Islet precursor cell (in vitro differentiated cells): ENCODE measurements at places on chromosomes 4 and X.

DNA sequence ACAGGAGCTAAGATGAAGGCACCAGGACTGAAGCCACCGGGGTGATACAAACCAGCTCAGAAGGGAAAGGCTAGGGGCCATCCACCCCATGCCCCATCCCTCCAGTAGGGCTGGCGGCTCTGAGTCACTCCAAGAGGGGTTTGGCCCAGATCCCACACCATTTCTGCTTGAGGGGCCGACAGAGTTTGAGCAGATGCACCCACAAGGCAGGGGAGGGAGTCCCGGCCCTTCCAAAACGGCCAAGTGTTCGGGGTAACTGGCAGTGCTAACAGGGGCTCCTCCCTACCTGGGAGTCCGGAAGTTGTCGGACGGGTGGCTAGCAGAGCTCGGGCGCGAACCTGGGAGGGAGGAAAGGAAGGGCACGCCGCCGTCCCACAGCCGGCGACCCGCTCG is 412 bp downstream of the SLC10A3 start:
- peak; percentile 61 for DNase-seq

DNA sequence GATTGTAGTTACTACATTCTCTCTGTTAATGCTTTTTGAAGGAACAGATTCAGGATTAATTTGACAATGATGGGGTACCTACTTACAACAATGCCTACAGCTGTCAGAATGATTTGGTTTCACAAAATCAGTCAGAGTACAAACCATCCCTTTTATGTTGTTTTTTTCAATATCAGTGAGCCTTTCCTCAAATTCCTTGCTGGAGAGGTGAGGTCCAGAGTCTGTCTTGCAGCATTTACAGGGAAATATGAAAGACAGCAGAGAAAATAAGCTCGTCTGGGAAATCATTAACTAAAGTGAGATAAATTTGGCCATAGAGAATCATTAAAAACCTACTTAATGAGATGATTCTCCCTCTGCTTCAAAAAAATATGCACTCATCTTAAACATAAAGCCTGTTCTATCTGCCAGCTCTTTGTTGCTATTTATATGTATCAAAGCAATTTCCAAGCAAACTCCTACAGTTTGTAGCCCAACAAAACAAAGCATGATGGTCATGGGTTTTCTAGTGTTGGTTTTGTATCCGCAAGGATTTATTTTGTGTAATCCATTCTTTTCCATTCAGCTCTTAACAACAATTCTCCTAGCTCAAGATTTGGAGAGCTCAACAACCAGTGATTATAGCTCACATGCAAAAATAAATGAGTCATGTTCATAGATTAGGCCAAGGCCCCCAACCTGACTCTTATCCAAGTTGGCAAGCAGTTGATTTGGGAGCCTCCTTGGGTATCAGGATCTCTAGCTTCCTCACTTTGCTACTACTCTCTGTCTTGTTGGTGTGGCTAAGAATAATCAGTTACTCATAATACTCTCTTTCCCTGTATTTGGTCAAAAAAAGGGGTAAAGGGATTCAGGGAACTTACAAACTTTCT is 222.6 kb downstream of the ENOX2 start:
- DNase-seq, result no peak

DNA sequence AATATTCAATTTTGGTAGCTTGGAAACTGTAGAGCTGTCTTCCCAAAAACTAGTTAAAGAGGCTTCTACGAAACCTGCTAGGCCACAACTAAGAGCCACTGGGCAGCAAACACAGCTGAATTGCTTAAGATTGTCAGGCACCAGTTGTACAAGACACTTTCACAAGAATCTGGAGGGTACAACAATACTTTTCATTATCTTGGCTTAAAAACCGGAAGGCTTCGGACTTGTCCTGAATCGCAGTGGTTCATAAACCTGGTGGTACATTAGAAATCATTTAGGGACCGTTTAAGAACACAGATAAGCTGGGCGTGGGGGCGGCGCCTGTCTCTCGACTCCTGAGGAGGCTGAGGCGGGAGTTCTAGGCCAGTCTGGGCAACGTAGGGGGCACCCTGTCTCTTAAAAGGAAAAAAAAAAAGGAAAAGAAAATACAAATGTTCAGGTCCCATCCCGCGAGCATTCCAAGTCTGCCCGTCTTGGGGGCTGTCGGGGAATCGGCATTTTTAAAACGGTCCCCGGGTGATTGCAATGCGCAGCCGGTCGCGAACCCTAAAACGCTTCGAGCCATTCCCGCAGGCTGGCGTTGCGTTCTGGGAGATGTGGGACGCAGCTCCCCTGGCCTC is 763 bp downstream of the PYURF start:
- DNase-seq, result peak; percentile 69

GRCh38 chr4:79300280-79300679 is 25.6 kb downstream of the NAA11 start:
- DNase-seq, result no peak

DNA sequence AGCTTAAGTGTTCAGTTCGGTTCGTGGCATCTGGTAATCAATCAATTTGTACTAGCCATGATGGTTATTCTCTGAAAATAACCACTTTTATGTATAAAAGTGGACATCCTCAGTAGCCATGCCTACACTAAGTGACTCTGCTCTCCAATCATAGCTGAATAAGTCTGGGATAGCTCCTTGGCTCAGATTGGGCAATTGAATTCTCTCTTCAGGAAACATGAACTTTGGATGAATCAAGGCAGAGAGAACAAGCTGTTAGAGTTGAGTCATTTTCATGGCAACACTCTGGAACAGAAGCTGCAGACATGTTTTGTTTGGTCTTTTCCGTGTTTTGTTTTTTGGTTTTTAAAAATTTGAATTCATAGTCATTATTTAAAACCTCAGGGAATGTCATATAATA is 66.8 kb upstream of the TMEM164 start:
- DNase-seq, result no peak

- no peak for DNase-seq
These were observed 562.8 kb upstream of the AADAT start for GRCh38 chr4:170652571-170652970.

DNA sequence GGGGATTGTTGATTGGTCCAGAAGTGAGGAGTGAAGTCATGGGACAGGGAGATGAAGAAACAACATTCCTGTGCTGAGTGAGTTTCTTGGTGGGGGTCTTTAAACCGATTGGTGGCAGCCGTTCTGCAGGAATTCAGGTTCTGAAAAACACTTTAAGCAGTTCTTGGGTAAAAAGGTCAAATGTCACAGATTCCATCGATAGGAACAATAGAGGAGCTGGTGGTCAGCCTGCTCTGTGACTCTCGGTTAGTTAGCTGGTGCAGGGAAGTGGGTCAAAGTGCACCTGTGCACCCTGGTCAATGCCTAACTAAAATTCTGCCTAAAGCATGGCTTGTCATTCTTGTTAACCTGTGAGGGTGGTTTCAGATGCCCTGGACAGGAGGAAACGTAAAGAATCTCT is 34.6 kb upstream of the MGST2 start:
- no peak for DNase-seq

- DNase-seq, result no peak
These were observed 226.9 kb upstream of the HCCS start for GRCh38 chrX:10884246-10884645.

DNA sequence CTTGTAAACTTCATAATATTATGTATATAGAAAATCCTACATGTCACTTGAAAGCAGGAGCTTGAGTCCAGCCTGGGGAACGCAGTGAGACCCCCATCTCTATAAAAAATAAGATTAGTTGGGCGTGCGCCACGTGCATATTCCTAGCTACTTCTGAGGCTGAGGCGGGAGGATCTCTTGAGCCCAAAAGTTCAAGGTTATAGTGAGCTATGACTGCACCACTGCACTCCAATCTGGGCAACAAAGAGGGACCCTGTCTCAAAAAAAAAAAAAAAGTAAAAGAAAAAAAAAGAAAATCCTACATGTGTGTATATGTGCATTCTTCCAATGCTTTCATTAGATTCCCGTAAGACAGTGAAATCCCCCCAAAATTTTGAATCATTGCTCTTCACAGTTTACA is 1.7 kb downstream of the SEC31A start:
- DNase-seq, result no peak

GRCh38 chr4:13126976-13127910 is 356.9 kb downstream of the RAB28 start:
- no peak for DNase-seq

DNA sequence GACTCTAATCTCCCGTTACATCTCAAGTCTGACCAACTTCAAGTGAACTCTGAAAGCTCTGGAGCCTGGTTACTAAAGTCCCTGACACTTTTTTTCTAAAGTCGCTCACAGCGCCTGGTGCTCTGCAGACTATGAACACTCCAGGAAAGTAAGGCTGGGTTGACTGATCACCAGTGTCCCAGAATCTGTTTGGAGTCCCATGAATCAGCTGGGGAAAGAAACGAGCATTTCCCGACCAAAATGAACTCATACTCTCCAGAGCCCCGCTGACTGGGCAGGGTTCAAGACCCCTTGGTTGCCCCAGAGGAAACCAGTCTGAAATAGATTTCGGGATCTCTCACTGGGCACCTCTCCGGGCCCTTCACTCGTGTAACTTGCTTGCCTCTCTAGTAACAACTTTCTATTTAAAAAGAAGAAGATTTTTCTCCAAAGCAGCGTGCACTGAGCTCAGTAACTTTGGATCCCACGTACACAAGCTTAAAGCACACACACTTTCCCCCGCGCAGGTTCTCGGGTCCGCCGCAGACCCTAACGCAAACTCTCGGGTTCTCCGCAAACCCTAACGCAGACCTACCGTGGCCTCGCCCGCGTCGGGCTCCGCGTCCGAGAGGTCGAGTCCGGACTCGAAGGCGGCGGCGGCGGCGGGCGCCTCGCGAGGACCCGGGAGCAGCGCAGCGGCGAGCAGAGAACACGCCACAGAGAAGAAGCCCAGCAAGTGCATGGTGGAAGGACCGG is 964 bp downstream of the VEGFC start:
- DNase-seq, result peak; percentile 64

DNA sequence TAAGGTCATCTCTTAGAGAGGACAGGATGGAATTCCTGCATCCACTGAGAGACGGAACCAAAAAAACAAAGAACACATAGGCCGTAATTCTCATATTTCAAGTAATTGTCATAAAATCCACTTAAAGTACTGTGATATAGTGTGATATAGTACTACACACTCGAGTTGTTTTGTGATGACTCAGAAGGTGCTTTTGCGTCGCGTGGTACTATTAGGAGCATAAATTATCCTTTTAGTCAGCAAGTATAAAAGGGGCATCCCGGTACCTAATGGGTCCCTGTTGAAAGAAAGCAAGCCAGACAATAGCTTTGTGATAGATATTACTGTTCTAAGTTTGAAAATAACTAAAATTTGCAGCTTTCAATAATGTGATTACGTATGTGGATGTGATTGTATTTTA is 55.3 kb downstream of the GPR143 start:
- DNase-seq, result no peak

GRCh38 chr4:174305961-174306360 is 22.2 kb downstream of the CEP44 start:
- DNase-seq, result no peak

DNA sequence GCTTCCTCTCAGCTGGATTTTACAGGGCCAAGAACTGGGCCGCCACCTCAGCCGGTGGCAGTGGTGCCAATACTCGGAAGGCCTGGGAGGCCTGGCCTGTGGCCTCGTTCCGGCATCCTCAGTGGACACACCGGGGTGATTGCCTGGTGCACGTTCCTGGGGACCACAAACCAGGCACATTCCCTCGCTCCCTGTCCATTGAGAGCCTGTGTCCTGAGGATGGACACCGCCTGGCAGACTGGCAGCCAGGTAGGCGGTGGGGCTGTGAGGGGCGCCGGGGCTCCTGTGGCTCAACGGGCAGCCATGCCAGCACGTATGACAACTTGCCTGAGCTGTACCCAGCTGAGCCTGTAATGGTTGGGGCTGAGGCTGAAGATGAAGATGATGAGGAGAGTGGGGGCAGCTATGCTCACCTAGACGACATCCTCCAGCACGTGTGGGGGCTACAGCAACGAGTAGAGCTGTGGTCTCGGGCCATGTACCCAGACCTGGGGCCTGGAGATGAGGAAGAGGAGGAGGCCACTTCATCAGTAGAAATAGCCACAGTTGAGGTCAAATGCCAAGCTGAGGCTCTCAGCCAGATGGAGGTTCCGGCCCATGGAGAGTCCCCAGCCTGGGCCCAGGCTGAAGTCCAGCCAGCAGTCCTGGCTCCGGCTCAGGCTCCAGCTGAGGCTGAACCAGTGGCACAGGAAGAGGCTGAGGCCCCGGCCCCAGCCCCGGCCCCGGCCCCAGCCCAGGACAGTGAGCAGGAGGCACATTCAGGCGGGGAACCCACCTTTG is 70.4 kb downstream of the STARD8 start:
- DNase-seq, result no peak

GRCh38 chrX:17403972-17404371 is 29.0 kb downstream of the NHS start:
- no peak for DNase-seq

DNA sequence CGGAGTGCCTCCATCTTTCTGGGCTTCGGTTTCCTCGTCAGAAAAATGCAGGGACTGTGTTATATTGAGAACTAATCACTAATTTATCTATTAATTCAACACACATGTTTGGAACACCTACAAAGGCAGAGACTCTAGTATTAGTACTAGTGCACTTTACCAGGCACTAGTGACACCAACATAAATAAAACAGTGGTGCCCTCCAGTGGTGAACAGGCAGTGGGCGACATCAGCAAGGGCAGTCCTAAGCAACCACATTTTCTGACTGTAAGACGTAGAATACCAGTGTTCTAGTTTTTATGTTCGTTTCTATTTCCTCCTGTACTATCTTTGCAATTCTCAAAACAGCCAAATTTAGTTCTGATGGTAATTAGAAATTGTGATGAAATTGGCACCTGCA is 69.1 kb upstream of the UCP1 start:
- DNase-seq, result peak; percentile 70
